ENCODE measurements at places on chromosomes 5 and 9.

DNA sequence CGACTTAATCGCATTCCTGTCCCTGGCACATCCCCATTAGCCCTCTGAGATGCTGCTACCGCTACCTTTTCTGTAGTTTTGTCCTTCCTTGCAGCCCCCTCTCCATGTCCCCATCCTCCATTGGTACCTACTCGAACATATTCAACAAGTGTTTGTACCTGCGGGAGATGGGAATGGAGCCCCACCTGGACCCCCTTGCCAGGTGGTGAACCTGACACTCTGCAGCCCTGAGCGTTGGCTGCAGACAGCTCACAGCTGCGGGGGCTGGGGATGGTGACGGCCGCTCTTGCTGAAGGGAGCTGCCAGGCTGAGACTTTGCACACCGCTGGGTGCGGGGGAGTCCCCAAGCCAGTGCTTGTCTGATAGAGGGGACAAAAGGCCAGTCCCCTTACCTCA is 96.3 kb upstream of the DAP start:
- no peak for DNase-seq

GRCh38 chr9:132249690-132250089 is 87.8 kb downstream of the NTNG2 start:
- no peak for DNase-seq

DNA sequence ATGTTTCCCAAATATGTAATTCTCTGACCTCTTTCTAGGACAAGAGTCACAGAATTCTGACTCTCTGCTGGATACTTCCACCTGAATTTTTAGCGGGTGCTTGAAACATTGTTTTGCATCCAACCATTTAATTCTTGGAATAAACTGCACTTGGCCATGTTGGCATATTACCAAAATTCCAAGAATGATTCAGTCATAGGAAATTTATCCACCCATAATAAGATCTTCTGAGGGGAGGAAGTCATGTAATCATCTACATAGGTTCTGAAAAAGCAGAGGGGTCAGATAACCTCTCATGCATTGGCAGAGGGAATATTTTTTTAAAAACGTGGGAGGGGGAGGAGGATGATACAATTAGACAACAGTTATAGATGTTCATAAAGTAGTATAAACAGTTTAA is 156.9 kb downstream of the PAM start:
- no peak for DNase-seq

DNA sequence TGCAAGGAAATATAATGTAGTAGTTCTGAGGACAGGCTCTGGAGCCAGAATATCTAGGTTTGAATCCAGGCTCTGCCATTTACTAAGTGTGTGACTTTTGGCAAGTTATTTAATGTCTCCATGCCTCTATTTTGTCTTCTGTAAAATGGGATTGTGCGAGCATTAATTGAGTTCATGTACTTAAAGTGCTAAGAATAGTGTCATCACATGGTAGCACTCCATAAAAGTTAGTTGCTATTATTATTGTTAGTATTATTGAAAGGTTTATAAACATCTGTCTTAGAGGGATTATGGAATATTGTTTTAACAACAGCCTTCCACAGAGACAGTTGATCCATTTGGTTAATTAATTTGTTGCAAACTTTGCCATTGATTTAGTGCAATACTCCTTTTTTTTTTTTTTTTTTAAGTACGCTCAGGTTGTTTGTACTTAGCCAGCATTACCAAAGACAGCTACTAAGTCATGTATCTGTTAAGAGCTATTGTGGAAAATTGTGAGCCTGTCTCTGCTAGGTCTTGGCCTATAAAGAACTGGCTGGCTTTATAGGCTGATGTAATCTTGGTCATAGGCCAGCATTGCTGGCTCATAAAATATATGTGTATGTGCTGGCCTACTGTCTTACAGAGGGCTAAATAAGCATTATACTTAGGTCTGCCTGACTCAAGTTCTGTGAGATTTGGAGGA is 174.7 kb downstream of the WDR70 start:
- DNase-seq: no peak

DNA sequence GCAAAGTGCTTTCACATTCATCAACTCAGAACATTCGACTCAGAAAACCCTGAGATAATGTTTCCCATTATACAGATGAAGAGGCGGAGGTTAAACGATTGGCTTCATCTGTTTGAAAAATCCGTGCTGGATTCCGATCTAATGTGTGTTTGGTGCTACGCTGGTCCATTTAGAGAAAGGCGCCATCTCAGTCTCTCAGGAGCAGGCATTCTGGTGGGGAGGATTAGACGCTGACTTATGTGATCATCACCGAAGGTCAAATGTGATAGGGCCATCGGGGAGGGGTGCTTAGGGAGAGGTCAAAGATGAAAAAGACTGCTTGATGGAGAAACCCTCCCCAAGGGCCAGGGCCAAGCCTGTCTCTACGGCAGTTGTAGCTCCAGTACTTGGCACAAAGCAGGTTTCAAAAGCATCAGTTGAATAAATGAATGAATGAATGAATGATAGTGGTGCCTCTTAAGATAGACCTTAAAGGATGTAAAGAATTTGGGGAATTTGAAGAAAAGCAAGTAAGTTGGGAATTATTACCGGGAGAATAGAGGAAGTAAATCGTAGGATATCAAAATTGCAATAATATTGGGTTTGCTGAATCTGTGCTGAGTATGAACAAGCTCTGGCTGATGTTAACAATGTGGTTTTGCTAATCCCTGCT is 160.6 kb upstream of the SHB start:
- DNase-seq: no peak

- DNase-seq: no peak
These were observed 24.7 kb upstream of the TNFSF8 start for GRCh38 chr9:114954956-114955582.

GRCh38 chr5:173012882-173013281 is 29.3 kb downstream of the ATP6V0E1 start:
- no peak for DNase-seq

GRCh38 chr9:130137641-130138081 is 34.5 kb upstream of the NCS1 start:
- DNase-seq: no peak

DNA sequence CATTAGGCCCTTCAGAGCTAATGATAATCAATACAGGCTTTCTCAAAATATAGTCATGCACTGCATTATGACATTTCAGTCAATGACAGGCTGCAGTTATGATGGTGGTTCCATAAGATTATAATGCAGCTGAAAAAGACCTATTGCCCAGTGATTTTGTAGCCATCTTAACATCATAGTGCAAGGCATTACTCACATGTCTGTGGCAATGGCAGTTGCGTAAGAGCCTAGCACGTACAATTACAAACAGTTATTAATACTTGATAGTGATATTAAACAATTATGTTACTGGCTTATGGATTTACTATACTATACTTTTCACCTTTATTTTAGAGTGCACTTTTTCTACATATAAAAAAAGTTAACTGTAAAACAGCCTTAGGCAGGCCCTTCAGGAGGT is 214.8 kb downstream of the ISL1 start:
- DNase-seq: no peak

- DNase-seq: no peak
These were observed 6.2 kb downstream of the WNK2 start for GRCh38 chr9:93190133-93190525.

GRCh38 chr5:101532430-101532829 is 629.3 kb upstream of the ST8SIA4 start:
- DNase-seq: no peak

GRCh38 chr5:135322744-135323143 is 76.3 kb downstream of the MACROH2A1 start:
- no peak for DNase-seq

GRCh38 chr9:120928015-120928482 is 1.5 kb upstream of the TRAF1 start:
- DNase-seq: no peak

DNA sequence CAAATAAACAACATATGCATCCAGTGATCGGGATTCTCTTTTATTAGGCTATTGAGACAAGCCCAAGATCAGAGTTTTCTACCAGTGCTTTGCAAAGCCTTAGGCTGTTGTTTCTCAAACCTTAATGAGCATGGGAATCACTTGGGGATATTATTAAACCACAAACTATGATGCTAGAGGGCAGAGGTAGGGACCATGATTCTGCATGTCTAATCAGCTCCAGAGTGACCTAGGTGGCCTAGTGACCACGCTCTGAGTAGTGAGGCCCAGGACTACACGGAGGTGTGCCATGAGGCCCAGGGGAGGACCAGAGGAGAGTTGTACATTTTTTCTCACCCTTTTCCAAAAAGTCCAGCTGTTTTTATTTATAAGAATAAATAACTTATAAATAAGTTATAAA is 298.5 kb upstream of the TLE4 start:
- DNase-seq: no peak

- no peak for DNase-seq
These were observed 31.6 kb downstream of the PTGS1 start for GRCh38 chr9:122402403-122402871.

DNA sequence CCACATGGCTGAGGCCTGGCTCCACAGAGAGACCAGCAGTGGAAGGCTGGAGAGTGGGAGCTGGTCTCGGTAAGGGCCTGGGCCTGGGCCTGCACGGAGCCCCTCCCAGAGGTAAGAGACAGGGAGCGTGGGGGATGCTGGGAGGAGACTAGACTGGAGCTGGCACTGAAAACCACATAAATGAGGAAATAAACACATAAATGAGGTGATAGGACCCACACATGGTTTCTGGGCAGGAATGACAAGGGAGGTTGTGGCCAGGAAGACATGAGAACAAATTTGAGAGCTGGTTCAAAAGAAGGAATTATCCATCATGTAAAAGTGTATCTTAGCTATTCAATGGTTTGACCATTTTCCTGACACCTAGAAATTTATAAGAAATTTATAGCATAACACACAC is 451.7 kb upstream of the DAP start:
- DNase-seq: no peak

- no peak for DNase-seq
These were observed 10.0 kb downstream of the OTULINL start for GRCh38 chr5:14591548-14591947.

DNA sequence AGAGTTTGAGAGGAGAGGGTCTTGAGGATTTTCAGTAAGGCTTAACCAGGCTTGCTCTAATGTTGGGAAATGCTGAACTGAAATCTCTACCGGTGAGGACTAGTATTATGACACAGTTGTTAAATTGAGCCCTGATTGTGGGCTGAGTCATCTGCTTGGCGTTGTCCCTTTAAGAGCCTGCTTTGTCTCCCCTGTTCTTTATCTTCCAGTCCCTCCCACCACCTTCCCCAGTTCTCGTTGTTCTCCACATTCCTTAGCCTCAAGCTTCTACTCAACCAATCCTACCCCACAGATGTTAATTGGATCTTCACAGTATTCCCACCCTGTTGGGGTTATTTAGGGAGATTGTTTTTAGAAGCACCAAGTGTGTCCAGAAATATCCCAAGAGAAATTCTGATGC is 57.6 kb downstream of the ANKRD55 start:
- no peak for DNase-seq

GRCh38 chr9:8251566-8251965 is 452.0 kb upstream of the DMAC1 start:
- no peak for DNase-seq

- DNase-seq: no peak
These were observed 27.1 kb downstream of the ABCA1 start for GRCh38 chr9:104900871-104901270.

GRCh38 chr9:123346826-123347225 is 9.2 kb upstream of the CRB2 start:
- DNase-seq: no peak

DNA sequence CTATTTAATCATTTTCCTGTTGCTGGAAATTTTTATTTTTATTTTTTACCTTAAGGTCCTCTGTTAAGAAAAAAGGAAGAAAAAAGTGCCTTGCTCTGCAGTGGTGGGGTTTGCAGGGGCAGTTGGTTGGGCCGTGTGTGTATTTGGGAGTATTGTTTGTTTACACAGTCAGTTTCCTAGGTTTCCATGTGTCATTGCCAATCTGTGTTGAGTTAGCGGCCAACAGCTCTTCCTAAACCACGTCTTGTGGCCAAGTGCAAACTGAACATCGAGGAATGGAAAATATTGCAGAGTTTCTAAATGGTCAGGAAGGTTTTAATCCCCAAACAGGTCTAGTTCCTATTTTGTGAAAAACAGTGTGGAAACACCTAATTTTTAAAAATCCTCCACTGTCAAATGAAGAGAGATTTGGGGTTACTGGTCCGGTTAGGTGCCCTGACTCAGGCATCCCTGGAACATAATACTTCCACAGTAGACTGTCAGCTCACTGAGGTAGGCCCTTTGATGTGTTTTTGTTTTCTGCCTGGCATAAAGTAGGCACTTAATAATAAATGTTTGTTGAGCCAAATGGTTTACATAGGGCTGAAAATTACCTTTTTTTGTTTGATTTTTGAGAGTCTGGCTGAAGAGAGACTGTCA is 37.0 kb downstream of the MAMDC2 start:
- DNase-seq: no peak

DNA sequence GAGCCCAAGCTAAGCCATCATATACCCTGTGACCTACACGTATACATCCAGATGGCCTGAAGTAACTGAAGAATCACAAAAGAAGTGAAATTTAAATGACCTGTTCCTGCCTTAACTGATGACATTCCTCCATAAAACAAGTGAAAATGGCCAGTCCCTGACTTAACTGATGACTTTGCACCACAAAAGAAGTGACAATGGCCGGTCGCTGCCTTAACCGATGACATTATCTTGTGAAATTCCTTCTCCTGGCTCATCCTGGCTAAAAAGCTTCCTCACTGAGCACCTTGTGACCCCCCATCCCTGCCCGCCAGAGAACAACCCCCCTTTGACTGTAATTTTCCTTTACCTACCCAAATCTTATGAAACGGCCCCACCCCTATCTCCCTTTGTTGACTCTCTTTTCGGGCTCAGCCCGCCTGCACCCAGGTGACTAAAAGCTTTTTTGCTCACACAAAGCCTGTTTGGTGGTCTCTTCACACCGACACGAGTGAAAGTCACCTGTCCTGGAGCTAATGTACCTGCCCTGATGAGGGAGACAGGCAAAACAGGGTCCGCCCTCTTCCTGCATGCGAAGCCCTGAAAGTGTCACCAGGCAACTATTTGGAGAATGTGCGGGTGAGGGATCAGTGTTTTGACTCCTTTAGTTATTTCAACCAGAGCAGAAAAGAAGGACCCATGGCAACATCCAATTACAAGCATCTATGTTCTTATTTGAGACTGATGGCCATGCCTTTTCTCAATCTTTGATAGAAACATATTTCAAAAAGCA is 266.1 kb downstream of the SMARCA2 start:
- DNase-seq: no peak

- no peak for DNase-seq
These were observed 165.3 kb downstream of the ARRDC3 start for GRCh38 chr5:91217859-91218258.

DNA sequence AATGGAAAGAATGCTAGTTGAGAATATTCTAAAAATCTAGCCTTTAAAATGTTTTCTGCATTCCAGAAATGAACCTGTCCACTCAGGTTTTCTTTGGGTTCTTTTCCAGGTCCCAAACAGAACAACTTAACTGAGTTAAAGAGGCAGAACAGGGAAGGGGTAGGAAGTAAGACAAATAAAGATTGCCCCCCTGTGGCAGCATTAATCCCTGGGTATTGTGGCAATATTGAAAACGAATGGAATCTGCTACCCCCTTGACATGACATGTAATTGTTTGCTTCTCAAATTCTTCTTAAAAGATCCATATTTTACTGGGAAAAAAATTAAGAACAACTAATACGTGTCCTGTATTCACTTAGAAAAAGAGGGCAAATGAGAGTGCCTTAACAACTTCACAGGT is 9.3 kb upstream of the RBM22 start:
- no peak for DNase-seq

Measured in D721Med (cell line).